Hippocampal formation (tissue), 2 donors: ENCODE measurements at places on chromosomes 5 and 9.

DNA sequence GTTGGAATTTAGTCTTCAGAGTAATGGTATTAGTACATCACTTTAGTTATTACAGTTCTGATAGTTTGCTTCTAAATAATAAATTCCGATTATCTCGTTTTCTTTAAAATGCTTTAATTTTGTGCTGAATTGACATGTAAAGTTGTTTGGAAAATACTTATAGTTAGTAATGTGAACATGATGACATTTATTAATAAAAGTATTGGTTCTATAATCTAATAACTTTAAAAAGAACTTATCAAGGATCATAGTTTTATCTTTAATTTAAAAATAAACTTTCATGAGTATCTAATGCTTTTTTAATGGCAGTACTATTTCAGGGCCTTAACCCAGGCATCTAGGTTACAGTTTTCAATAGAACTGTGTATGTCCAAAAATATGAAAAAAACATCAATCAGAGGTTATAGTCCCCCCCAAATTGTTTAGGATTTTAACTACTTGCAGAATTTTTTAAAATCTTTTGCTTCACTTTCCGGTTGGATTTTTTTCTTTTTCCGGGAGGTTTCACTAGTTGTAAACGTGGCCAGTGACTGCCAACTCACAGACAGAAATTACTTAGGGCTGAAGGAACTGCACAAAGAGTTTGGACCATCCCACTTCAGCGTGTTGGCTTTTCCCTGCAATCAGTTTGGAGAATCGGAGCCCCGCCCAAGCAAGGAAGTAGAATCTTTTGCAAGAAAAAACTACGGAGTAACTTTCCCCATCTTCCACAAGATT, 680 bp downstream of the GPX8 start:
- DNase-seq: no peak

- DNase-seq: no peak
These were observed 77.7 kb upstream of the IL17B start for GRCh38 chr5:149456597-149457392.

- no peak for DNase-seq
These were observed 1000.6 kb upstream of the DMAC1 start for GRCh38 chr9:8800196-8800595.

DNA sequence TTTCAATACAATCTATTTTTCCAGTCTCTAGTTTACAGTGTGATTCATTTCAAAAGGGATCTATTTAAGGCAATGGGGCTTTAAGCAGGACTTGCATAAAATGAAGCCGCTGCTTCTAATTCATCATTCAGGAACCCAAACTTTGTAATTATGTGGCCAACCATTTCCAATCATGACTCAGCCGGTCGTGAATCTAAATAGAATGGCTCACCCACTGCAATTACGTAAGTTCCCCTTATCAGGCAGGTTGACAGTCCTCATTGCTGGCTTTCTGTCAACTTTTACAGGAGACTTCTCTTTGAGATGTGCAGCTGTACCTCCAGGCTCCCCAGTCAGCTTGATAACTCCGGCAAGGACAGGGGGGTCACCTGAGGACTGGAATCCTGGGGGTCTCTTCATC, 152.8 kb upstream of the DAP start:
- no peak for DNase-seq

GRCh38 chr5:142450419-142450818, 125.6 kb upstream of the SPRY4 start:
- DNase-seq: no peak

- no peak for DNase-seq
These were observed 5.7 kb downstream of the SLC6A3 start for GRCh38 chr5:1439388-1440097.

DNA sequence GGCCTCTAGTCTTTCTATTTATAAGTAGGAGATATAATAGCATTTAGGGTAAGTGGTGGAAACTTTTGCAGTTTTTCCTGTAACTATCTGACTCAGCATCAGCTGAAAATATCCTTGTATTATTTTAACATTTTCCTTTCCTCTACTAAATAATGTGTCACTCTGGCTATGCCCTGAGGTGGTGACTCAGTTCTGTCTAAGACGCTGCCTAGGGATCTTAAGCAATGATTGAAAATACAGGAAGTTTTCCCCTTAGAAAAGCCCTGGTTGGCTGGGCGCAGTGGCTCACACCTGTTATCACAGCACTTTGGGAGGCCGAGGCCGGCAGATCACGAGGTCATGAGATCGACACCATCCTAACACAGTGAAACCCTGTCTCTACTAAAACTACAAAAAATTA, 9.3 kb upstream of the EDIL3 start:
- DNase-seq: no peak

GRCh38 chr9:78692871-78693270, 395.9 kb downstream of the PSAT1 start:
- DNase-seq: no peak

- no peak for DNase-seq
These were observed 138.4 kb upstream of the ZNF618 start for GRCh38 chr9:113737517-113738271.

DNA sequence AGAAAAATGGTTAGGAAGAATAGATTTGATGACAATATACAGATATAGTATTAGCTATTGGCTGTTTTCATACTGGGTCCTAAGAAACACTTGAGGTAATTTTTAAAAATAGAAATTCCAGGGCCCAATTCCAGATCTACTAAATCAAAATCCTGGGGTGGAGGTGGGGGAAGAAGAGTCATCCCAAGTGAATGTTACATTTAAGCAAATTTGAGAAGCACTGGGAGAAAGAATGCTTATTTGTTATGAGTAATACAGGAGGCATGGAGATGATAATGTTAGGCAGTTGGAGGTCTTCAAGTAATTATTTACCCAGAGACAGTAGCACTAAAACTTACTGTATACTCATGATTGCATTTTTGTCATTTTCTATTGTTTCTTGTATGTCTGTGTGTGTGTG, 93.0 kb upstream of the DAB2 start:
- DNase-seq: no peak

DNA sequence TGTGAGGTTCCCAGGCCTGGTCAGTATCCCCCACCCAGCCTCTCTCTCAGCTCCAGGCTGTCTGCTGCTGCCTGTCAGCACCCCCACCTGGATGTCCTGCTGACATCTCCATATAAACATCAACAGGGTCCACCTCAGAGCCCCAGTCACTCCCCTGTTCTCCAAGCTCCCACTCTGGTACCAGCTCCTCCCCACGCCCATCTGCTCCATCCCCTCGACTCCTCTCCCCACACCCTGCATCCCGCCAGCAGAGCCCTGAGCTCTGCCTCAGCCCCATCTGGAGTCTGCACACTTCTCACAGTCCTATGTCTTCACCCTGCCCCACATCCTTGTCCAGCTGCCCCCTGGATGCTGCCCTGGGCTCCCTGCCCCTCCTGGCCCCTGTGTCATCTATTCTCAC, 67.7 kb upstream of the LRRTM2 start:
- DNase-seq: no peak

GRCh38 chr9:29750062-29750461, 2176.8 kb upstream of the C9orf72 start:
- no peak for DNase-seq

GRCh38 chr5:174799121-174799520, 74.7 kb downstream of the MSX2 start:
- DNase-seq: no peak

DNA sequence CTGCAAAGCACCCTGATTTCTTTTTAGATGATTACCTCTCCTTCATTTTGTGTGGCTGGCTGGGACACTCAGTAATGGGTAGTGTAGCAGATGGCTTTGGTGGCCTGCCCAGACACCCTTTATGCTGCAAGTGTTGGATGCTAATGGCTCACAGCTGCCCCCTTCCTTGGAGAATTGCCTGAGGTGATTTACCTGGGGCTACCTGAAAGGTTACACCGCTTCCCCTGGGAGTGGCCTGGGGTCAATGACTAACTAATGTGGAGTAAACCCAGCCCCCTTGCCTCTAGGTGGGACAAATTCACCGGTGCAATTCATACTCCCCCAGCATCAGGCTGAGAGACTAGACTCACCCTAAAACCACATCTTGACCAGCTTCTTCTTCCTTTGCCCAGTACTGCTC, 23.5 kb upstream of the HAND1 start:
- no peak for DNase-seq

GRCh38 chr5:77232574-77233358, 22.3 kb downstream of the PDE8B start:
- no peak for DNase-seq

DNA sequence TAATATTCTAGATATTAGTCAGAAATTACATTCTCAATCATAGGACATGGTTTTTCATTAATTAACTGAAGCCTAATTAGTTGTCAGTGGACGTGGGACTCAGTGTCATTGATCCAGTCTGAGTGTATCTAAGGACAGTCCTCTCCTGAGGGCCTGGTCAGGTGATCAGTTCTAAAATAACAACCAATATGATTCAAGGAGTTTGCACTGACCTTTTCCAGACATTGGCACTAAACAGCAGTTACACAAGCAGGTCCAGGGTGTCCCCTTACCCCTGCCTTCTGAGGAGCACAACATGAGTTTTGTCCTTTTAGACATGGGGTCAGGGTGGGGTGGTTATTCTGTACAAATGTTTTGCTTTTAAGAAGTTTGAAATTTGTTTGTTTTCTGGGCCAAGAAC, 97.8 kb downstream of the CMYA5 start:
- DNase-seq: no peak

DNA sequence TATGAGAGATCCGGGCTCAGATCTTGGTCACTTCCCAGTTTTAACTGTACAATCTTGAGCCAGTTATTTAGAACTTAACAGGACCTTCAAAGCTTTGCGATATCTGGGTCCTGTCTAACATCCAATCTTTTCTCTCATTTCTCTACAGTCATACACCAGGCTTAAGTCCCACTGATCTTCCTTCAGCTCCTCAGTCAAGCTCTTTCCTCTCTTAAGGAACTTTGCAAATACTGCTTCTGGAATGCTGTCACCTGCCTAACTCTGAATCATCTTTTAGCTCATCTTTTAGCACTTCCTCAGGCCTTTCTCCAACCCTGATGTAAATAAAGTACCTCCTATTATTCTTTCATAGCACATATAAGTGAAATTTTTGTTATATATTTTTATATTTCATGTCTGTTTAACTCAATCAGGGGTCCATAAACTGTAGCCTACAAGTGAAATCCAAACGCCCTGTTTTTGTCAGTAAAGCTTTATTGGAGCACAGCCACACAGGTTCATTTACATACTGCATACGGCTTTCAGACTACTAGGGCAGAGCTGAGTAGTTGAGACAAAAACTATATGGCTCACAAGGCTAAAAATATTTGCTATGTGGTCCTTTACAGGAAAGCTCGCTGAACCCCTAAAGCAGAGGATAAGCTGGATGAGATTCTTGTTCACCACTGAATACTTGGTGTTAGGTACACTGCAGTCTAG, 63.5 kb downstream of the MEF2C start:
- no peak for DNase-seq

GRCh38 chr5:97111616-97112015, 30.8 kb downstream of the LIX1 start:
- DNase-seq: no peak

- no peak for DNase-seq
These were observed 136.3 kb upstream of the BASP1 start for GRCh38 chr5:17081142-17081541.

GRCh38 chr5:86971034-86971571, 296.6 kb upstream of the RASA1 start:
- no peak for DNase-seq
